Heart left ventricle (tissue), 16 donors: ENCODE measurements at places on chromosomes 11 and 22. TPM values are rescaled to one million over a fixed set of nuclear protein-coding genes. Genes with fewer than 3 reads are reported as not detected.
A peak's percentile ranks its signal among the peaks of the same experiment; 100 is the strongest.

Gene ATG2A
- polyA plus RNA-seq = 16.1 TPM

Gene BDNF
- polyA plus RNA-seq = 3.1 TPM

Gene EXPH5
- 0.14 TPM for polyA plus RNA-seq

Gene C2CD3
- polyA plus RNA-seq = 12.5 TPM

DNA sequence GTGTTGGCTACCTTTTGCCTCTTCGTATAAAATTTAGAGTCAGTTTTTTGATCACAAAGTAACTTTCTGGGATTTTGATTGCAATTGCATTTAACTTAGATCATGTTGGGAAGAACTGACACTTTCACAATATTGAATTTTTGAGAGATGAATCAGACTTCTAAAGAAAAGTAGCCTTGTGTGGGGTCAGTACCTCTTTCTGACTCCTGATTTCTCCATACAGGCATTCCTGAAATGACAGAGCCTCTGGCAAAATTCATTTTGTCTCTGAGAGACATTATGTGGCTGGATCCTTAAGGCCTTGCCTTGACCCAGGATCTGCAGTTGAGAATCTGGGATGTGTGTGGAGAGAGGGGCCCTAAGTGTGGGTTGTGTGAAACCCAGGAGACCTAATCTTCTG lies 37.8 kb downstream of the PPFIBP2 start:
- DNase-seq = no peak

GRCh38 chr22:26804911-26805539 lies 147.6 kb downstream of the MIAT start:
- DNase-seq = no peak

GRCh38 chr11:64134963-64135362 lies 30.9 kb downstream of the MACROD1 start:
- no peak for DNase-seq

- DNase-seq = no peak
These were observed 2.3 kb downstream of the GATD1 start for GRCh38 chr11:774873-775592.

DNA sequence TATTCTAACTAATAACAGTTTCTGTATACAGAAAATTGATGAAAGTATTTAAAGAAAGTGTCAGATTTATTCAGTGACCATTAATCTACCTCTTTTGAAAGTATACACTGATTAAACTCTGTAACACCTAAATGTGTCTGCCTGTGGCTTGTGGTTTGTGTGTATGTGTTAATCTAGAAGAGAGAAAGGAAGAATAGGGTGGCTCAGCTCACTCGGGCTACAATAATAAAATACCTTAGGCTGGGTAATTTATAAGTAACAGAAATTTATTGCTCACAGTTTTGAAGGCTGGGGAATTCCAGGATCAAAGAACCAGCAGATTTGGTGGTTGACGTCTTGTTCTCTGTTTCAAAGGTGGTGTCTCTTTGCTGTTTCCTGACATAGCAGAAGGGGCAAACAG lies 13.6 kb upstream of the OR5AS1 start:
- DNase-seq = no peak

- DNase-seq = no peak
These were observed 7.4 kb upstream of the PATL1 start for GRCh38 chr11:59676205-59676604.

Gene KRTAP5-9
- polyA plus RNA-seq = not detected

Gene ASRGL1
- 1.9 TPM for polyA plus RNA-seq

Gene SMC1B
- polyA plus RNA-seq = not detected

DNA sequence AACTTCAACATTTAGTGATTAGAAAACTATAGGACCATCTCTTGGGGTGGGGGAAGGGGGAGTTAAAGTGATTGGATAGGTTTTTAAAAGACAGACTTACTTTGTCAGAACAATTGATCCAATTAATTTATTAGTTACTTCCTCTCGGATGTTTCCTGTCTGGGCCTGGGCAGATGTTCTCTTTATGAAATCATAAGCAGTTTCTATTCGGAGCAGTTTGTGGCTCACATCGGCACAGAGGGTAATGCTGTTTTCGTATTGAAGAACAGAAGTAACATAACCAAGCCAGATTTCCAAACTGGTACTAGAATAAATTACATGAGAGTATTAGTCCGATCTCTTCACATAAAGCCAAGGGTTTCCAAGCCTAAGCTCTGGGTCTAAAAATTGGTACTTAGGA lies 20.6 kb downstream of the PIWIL3 start:
- DNase-seq = no peak

Gene OR2D2
- polyA plus RNA-seq = not detected

DNA sequence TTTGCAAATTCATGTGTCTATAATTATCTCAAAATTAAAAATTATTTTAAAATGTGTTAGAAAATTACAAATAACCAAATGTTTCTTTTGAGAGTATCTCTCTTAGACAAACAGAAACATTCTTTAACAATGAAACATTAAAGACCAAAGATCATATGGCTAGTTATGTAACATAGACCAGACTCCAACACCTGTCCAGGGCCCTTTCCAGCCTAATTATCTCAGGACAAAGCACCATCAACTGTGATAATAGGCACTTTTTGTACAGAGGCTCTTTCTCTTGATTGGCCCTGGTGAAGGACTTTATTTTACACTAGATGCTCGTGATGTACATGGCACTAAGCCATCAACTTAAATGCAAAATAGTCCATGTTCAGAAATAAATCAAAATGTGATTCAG lies 5.0 kb upstream of the PLEKHA7 start:
- no peak for DNase-seq

GRCh38 chr11:64894070-64894811 lies 15.8 kb upstream of the EHD1 start:
- peak; percentile 87 for DNase-seq
